ENCODE measurements at places on chromosomes 7 and 10.

- no peak for DNase-seq
Measured at GRCh38 chr7:36972140-36972518, 247.8 kb upstream of the AOAH start.

GRCh38 chr7:132654150-132654549 lies 77.9 kb upstream of the PLXNA4 start:
- DNase-seq, result no peak

GRCh38 chr7:95863623-95864022 lies 91.3 kb downstream of the DYNC1I1 start:
- DNase-seq, result no peak

GRCh38 chr10:78451592-78451991 lies 417.9 kb downstream of the RPS24 start:
- no peak for DNase-seq

DNA sequence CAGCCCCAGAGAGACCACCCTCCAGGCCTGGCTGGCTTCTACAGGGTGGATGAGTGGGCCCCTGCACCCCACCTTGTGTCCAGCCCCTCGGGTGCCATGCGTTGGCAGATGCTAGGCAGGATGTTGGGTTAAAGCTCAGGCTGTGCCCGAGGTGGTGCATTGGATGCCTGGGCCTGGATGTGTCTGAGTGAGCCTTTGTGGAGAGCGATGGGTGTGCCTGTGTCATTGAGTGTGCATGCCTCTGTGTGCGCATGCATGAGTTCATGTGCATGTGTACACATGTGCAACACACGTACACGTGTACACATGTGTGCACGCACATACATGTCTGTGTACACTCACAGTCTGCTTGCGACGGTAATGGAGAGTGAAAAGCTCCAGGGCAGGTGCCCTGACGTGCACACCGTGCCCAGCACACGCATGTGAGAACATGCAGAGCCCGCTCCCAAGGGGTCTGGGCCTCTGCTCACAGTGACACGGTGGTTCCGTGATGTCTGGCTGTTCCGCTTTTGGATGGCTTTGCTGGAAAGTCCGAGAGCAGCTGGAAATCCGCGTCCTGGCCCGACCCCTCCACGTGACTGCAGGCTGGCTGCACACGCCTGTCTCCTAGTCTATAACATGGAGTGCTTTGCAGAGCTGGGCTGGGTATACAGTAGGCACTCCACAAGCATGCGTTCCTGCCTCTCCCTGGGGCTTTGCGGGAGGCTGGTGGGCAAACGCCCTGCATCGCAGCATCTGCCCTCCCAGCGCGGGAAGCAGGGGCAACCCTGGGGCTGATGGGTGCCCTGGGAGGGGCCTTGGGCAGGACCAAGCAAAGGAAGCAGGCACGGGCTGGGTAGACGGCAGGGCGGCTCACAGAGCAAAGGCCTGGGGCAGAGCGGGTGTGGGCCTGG lies 36.9 kb downstream of the ELFN1 start:
- no peak for DNase-seq

DNA sequence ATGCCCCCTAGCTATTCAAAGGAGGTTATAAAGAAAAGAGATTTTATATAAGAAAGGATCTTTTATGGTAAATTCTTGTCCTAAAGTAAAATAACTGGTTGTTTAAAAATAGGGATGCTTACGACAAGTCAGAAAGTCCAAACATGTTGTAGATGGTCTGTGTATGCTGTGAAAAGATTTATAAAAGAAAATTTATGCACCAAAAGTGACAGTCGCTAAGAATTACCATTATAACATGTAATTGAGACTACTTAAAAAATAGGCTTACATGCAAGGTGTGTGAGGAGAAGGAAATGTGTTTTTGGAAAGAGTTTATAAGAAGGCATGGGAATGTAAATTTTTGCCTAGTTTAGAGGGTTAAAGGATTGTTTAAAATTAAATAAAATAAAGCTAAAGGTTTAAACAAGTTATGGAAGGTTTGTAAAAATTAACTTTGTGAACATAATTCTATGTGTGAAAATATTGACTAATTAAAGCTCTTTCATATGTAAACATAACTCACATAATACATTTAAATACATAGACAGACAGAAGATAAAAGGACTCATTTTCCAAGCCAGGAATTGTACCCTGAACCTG lies 118.5 kb downstream of the LYZL1 start:
- DNase-seq, result no peak

DNA sequence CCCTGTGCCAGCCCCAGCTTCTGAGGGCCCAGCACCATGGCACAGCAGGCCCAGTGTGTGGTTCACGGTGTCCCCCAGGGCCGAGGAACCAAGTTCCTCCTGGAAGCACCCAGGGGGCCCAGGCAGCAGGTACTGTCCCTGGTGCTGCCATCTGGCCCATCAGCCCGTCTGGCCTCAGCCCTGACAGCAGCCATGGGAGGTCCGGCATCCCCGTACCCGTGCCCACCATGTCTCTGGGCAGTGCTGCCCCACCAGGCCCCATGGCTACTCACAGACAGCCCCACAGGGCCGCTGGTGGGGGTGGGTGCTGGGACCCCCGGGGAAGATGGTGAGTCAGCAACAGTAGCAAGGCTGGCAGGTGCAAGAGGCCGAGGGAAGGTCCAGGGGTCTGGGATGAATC lies 32.8 kb downstream of the STK32C start:
- no peak for DNase-seq

- DNase-seq, result no peak
Measured at GRCh38 chr10:86556532-86556931, 34.9 kb upstream of the WAPL start.

- no peak for DNase-seq
Measured at GRCh38 chr10:16777473-16778370, 39.5 kb downstream of the RSU1 start.

DNA sequence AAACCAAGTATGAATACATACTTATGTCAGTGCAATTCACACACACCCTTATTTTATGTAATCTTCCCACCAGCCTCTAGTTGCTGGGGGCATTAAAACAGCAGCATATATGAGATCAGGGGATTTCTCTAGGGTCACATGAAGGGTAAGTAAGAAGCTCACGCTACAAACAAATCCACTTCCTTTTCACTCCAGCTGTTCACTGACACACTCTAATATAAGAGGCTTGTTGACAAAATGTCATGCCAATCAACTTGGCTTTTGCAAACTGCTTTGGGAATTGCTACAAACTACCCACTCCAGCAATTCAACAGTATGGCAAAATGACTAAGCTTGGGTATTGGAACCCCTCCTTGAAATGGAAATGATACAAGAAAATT lies 10.3 kb downstream of the FAM3C start:
- DNase-seq, result no peak

- DNase-seq, result no peak
Measured at GRCh38 chr10:26637521-26638275, 59.8 kb upstream of the PDSS1 start.

GRCh38 chr7:50190776-50191175 lies 97.7 kb upstream of the ZPBP start:
- no peak for DNase-seq

GRCh38 chr7:82049442-82049841 lies 279.6 kb upstream of the HGF start:
- no peak for DNase-seq

- no peak for DNase-seq
Measured at GRCh38 chr7:47624689-47625088, 42.8 kb upstream of the TNS3 start.

DNA sequence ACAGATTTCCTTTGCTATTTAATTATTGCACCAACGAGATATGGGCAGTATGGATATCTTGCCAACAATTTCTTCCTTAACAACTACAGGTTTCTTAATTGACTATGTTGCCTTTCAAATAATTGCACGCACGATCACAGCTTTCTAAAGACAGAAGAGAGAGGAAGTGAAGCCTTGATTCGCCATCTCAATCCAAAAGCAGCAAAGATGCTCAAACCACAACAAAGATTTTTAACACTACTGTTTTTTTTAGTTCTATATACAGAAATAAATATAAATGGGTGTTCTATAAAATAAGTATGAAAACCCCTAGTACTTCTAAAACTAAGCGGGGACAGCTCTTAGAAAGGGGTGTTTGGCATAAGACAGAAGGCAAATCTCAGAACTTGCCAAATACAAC lies 251.3 kb downstream of the SFMBT2 start:
- no peak for DNase-seq

- no peak for DNase-seq
Measured at GRCh38 chr7:104922182-104923009, 91.6 kb upstream of the KMT2E start.

DNA sequence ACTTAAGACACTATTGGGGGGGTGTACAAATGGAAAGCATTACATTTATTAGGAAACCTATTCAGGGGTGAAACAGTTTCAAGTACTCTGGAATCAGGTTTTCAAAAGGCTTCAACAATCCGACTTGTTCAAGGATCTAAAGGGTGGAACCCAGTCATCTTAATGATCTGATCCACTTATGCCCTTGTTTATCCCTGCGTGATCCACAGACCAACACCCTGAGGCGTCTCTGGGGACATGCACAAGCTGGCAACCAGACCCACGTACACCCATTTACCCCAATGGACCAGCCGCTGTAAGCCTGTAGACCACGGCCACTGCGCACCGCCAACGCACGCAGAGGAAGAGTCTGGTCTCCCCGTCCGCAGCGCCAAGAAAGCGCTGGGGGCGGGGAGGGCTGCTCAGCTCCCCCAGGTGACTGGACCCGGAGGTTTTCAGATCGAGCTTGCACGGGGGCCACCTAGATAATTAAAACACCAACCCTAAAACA lies 13.4 kb downstream of the HNRNPF start:
- DNase-seq, result no peak

GRCh38 chr7:158396982-158397862 lies 190.4 kb downstream of the PTPRN2 start:
- no peak for DNase-seq

DNA sequence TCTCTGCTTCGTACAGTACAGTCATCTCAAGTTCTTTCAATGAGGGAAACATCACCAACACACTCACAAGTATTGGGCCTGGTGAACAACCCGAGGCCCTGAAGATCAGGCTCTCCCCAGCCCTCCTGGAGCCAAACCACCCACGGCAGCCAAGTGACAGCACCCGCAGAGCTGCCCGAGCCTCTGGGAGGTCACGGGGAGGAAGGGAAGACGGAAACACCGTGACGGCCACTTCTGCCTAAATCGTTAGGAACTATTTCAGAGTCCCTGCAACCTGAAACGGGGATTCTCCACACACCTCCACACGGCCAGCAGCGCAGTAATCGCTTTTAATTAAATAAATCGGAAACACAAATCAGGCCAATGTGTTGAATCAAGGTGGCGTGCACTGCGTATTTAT lies 222.6 kb downstream of the MAD1L1 start:
- DNase-seq, result no peak

GRCh38 chr10:124319926-124320391 lies 98.8 kb downstream of the OAT start:
- no peak for DNase-seq

DNA sequence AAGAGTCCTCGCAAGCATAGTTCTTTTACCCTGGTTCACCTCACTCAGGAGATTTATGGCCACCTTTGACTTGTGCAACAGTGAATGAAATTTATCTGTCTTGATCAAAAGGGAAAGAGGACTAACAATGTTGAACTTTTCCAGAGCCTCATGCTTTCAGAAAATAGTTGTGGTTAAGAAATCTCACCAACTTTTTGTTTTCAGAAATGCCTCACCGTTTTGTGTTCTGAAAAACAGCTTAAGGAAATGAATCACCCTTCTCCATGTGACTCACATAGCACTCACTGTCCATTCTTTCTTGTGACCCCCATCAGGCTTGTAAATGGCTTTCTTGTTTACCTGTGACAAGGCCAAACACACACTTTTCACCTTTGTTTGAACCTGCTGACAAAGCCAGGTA lies 148.6 kb upstream of the FAM3C start:
- DNase-seq, result no peak

- DNase-seq, result no peak
Measured at GRCh38 chr7:135757719-135758411, 9.3 kb upstream of the FAM180A start.

DNA sequence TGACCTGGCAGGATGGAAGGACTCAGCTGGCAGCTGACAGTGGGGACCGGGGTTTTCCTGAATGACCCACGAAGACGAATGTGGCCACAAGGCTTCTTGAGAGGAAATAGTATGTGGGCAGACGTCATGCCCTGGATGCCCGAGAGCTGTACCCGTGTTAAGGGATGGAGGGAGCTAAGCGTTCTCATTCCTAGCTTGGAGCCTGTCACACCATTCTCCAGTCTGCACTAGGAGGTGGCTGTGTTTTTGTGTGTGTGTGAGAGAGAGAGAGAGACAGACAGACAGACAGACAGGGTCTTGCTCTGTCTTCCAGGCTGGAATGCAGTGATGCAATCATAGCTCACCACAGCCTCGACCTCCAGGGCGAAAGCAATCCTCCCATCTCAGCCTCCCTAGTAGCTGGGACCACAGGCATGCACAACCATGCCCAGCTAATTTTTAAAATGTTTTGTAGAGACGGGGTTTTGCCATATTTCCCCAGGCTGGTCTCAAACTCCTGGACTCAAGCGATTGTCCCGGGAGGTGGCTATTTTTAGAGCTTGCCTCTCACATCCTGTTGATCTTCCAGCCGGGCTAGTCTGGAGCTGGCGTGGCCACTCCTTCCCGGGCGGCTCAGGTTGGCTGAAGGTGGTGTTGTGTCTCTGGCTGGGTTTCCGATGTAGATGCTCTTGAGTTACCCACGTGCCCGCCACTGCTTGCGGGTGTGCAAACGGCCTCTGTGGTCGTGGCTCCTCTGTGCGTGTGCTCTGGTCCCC lies 2.1 kb downstream of the AMZ1 start:
- DNase-seq, result no peak

DNA sequence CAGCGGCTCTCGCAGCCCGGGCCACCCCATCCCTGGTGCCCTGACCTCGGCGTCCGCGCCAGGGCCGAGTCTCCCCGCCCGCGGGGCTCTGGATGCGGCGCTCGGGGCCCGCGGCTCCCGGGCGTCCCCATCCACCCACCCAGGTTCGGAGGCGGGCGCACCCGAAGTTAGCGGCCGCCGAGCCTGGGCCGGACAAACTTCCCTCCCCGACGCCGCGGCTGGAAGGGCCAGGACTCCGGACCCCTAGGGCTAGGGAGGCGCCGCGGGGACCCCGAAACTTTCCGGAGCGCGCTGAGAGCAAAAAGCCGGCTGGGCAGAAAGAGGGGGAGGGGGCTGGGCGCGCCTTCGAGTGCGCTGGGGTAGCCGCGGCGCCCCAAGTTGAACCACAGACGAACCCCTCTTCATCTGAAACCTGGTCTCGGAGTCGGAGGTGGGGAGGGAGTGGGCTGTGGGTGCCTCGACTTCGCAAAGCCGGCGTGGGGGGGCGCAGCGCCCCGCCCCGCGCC lies 3.7 kb upstream of the ELFN1 start:
- DNase-seq, result no peak

DNA sequence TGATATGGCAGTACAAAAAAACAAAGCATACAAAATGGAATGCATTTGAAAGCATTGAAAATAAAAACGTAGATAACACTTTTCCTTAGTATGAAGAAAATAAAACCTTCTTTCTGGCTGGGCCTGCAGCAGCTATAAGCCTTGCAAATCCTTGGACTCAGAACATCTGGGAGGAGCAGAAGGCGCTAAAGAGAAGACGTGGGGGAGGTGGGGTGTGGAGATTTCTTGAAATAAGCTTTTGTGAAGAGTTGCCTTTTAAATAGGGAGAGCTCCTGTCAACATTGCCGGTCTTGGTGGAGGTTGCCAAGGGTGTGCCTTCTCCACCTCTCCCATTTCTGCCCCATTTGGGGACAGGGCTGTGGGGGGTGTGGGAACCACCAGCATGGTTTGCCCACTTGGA lies 128.7 kb downstream of the TMEM178B start:
- DNase-seq, result no peak

GRCh38 chr7:92528958-92529264 lies 316 bp downstream of the RBM48 start:
- DNase-seq, result no peak

- DNase-seq, result no peak
Measured at GRCh38 chr10:73439605-73440312, 6.4 kb upstream of the MSS51 start.

- DNase-seq, result no peak
Measured at GRCh38 chr7:106610996-106611886, 49.7 kb downstream of the CCDC71L start.
